ENCODE measurements at places on chromosomes 5 and 9.

DNA sequence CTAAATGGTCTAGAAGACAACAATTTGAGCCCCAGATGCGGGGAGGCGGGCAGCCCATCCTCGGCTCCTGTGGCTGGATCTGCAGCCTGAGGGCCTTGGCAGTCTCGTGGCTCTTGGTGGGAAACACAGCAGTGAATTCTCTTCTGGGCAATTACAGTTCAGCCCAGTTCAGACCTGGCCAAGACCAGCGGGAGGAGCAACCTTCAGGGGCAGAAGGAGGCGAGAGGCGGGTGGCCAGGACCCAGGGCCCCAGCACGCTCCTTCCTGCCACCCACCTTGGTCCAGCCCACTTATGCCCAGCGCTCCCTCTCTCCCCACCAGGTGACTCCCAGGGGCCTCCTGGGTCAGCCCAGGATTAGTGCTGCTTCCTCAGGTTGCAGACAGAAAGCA is 7.8 kb downstream of the MYMK start:
- no peak for DNase-seq

DNA sequence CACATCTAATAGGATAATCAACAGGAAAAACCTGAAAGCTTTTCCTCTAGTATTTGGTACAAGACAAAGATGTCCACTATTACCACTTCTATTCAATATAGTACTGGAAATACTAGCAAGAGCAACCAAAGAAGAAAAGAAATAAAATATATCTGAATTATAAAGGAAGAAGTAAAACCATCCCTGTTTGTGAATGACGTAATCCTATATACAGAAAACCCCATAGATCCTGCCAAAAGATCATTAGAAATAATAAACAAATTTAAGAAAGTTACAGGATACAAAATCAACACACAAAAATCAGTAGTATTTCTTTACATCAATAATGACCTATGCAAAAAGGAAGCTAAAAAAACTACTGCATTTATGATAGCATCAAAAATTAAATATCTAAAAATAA is 1191.3 kb upstream of the C9orf72 start:
- DNase-seq: no peak

DNA sequence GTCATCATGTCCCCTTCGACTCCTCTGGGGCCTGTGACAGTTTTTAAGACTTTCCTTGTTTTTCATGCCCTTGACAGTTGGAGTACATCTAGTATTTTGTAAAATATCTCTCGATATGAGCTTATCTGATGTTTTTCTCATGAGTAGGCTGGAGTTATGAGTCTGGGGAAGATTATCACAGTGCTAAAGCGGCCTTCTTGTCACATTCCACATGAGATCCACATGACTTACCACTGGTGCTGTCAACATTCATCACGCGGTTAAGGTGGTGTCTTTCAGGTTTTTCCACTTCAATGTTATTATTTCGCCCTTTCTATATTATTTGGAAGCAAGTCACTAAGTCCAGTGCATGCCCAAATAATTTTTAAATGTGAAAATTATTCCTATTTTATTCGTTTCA is 17.1 kb upstream of the CAST start:
- DNase-seq: no peak

GRCh38 chr9:77507212-77507961 is 140.7 kb downstream of the GNA14 start:
- no peak for DNase-seq

- no peak for DNase-seq
These were observed 47.7 kb upstream of the SARDH start for GRCh38 chr9:133785753-133786370.

DNA sequence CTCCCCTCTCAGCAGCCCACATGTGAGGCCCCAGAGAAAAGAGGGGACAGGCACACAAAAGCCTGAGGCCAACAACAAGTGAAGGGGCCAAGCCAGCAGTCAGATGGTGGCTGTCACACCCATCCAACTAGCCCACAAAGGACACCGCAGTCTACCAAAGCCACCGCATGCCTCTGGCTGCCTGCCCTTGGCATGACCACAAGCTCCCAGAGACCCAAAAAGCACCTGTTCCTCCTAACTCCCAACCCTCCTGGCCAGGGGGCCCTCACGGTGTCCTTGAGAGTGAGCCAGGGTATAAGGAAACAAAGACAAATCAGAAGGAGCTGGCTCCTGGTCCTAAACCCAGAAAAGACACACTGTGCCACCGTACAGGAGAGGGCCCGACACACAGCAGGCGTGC is 77.8 kb upstream of the LRRTM2 start:
- no peak for DNase-seq

DNA sequence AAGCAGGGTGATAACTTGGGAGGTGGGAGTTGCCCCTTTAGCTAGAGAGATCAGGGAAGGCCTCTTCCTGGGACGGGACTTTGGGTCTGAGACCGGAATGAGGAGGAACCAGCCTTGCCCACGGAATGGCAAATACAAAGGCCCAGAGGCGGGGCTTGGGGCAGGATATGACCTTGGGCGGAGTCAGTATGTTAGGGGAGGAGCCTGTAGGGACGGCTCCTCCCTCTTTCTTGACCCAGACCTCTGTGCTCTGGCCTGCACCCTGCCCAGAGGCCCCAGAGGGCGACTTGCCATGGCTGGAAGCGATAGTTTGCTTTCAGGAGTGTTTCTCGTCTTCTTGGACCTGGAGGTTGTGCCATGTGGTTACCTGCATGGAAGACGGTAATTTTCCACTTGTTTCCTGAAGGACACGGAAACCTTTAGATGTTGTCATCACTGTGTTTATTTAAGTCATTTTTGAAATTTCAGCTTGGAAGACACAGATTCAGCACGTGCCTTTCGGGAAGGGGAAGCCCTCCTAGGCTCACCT is 85.6 kb downstream of the DAB2IP start:
- no peak for DNase-seq

DNA sequence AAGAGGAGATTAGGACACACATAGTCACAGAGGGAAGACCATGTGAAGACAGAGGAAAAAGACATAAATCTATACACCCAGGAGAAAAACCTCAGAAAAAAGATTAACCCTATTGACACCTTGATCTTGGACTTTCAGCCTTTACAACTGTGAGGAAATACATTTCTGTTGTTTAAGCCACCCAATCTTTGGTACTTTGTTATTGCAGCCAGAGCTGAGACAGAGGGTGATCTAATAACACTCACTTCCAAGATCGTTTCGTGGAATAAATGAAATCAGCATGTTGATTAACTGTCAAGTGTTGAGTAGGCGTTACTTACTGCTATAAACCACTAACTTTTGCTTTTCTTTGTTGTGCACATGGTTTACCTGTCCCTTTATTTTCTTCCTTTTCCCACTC is 361.2 kb upstream of the RIOK2 start:
- no peak for DNase-seq

- DNase-seq: no peak
These were observed 493.7 kb upstream of the SGCD start for GRCh38 chr5:155833287-155833686.

DNA sequence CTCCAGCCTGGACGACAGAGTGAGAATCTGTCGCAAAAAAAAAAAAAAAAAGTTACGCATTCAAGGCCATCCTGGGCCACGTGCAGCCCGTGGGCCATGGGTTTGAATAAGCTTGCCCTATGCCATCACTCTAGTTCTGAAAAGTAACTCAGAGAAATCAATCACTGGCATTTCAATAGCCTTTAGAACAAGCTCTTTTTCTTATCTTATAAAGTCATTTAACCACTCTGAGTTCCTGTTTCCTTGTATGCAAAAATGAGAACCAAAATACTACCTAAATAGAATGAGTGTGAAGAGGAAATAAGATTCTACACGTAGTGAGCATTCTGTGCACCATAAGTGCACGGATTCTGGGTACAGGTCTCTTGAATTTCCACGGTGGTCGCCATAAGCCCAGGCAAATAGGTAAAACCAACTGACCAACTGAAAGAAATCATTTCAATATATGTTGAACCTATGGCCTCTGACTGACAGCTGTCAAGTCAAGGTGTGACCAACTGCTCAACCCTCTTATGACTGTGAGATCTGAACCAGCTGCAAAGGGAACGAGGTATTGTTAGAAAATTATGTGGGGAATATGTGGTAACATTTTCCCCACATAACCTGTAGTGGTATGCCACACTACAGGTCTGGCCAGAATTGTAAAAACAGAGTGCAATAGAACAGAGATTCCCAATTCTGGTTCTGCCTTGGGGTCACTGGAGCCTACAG is 143.9 kb upstream of the LHFPL2 start:
- DNase-seq: no peak

- DNase-seq: no peak
These were observed 66.6 kb upstream of the STXBP1 start for GRCh38 chr9:127545196-127546124.

- no peak for DNase-seq
These were observed 8.4 kb upstream of the DMRT3 start for GRCh38 chr9:967903-968641.
